ENCODE measurements at places on chromosomes 2 and 18. TPM values are rescaled to one million over a fixed set of nuclear protein-coding genes. Genes with fewer than 3 reads are reported as not detected.

SERPINB10 gene
- 4.8 TPM for total RNA-seq

CENPA gene
- total RNA-seq: not detected

UGT1A8 gene
- total RNA-seq: under 0.01 TPM

SERPINB4 gene
- total RNA-seq: 10.8 TPM

Data from tracheal epithelial cell (primary cell).